ENCODE measurements at places on chromosomes 4 and X.

GRCh38 chrX:153495362-153495751 is 577 bp downstream of the BGN start:
- DNase-seq, result no peak

DNA sequence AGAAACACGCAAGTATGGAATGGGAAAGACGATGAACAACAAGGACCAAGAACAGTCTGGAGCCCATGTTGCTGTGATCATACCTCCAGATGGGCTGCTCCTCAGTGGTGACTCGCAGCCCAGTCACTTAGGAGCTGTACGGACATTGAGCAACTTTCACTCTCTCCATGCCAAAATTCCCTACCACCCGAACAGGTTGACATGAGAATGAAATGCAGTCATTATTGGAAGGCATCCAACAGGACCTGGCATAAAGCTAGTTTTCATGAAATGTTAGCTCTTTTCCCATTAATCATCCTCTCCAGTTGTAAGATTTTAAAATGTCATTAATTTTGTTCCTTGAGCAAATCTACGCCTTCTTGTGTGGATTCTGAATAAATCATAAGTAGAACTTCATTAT is 82.7 kb upstream of the GPM6B start:
- peak; percentile 69 for DNase-seq

DNA sequence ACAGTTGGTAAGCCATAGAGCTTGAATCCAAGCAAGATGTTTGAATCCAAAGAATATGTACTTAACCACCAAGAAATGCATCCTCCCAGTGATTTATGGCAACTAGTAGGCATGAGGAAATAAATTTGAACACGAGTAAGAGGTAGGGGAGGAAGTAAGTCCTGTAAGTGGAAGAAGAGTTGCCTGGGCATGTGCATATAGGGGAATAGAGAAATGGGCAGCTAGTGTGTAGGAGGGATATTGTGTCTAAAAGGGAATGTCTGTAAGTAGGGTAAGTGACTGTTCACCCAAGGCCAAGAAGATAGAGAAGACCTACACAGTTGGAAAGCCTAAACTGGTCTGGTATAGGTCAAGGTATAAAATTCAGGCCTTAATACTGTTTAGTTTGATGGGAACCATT is 4.6 kb downstream of the SH3BGRL start:
- no peak for DNase-seq

GRCh38 chrX:38206542-38206941 is 14.1 kb downstream of the SRPX start:
- DNase-seq, result no peak

- no peak for DNase-seq
Measured at GRCh38 chr4:164648151-164648848, 105.6 kb upstream of the SMIM31 start.

- DNase-seq, result no peak
Measured at GRCh38 chrX:154334496-154334895, 38.9 kb downstream of the TKTL1 start.

DNA sequence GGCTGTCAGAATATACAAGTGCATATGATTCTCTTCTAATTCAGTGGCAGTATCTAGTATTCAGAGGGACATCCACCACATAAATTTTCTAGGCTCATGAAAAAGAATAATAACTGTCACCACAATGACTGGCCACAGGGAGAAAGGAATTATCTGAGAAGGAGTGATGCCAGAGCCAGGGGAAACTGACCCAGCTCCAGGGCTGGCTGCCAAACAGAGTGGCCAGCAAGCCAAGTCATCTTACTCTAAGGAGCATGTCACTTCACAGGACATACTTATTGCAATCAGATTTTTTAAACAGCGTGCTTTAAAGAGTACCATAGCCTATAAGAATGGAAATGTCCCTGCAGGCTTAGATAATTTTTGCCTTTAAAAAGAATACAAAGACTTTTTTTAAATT is 5.8 kb upstream of the SEPTIN11 start:
- DNase-seq, result no peak

GRCh38 chr4:110484767-110485166 is 8.8 kb downstream of the ENPEP start:
- peak; percentile 86 for DNase-seq

Measured in AG04449 (cell line).